ENCODE measurements at places on chromosomes 1 and 21.

GRCh38 chr1:100050139-100050538 lies 80.3 kb downstream of the SLC35A3 start:
- DNase-seq, result no peak

DNA sequence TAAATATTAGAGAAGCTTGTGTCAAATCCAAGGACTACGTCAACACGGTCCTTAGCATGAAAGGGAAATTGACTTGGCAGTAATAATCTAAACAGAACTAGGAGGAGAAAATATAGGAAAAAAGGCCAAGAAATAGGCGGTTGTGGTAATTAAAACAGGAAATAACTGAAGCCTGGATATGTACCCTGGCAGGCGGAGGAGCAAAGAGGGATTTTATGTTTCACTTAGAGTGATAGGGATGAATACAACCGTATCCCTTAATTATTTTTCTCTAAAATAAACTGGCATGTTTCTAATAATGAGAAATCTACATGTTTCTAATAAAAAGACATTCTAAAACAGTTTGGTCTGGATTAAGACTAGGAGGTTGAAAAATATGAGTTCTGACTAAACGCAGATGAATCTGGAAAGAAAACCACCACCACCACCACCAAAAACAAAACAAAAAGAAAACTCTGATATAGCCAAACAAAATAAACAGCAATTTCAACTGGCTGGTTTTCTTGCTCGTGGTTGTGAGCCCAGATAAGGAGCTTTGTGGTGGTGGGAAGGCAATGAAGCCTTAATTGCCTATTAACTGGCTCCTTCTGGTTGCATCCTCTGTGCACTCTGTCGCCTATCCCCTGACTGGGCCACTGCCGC lies 334.2 kb upstream of the SNX7 start:
- DNase-seq, result no peak

GRCh38 chr1:14648391-14648790 lies 49.9 kb downstream of the KAZN start:
- no peak for DNase-seq

- DNase-seq, result no peak
Measured at GRCh38 chr1:78408192-78408591, 82.6 kb upstream of the PTGFR start.

GRCh38 chr1:164163289-164163849 lies 395.6 kb upstream of the PBX1 start:
- no peak for DNase-seq

DNA sequence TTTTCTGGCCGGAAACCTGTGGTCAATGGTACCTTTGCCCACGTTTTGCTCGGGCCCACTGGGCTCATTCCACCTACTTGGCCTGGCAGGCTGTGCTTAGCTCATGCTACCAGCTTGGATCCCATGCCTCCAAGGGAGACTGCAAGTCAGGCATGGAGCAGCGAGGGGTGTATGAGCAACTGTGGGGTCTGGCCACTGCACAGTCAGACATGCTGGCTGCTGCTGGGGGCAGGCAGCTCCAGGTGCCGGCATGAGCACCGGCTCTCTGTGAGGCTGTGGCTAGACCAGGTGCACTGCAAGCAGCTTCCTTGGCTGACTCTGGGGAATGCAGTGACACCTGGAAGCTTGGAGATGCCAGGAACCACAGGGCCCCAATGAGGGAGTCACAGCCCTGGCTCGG lies 161.1 kb upstream of the DUSP10 start:
- no peak for DNase-seq

GRCh38 chr1:175536369-175536768 lies 207.0 kb downstream of the TNR start:
- DNase-seq, result no peak

GRCh38 chr21:41601573-41602368 lies 93.8 kb upstream of the TMPRSS2 start:
- no peak for DNase-seq

GRCh38 chr1:171513743-171514142 lies 28.4 kb downstream of the PRRC2C start:
- no peak for DNase-seq

GRCh38 chr1:30425046-30425445 lies 298.3 kb downstream of the MATN1 start:
- no peak for DNase-seq

DNA sequence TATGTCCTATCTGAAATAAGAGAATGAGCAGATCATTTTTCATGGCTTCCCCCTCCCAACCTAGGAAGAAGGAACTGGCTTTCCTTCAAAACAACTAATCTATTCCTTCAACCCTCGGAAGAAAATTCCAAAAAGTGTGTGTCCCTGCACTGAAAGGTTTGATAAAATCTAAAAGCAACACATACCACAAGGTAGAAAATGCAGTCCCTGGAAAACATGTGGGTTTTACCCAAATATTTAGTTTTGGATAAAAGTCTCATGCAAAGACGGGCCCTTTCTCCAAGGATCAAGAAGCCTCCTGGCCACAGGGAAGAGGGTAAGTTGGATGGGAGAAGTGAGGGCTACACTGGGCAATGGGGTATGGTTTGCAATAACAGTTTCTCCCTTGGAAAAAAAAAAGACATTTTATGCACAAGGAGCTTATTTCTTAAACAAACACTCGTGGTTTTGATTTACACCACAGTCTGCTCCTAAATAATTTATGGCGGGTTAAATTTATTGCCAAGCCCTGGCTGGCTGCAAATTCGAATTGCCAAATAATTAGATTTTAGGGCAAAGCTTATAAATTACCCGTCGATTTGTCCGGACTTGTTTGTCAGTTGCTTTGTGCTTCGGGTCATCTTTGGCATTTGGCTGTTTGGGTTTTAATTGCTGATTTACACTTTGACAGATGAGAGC lies 28.9 kb downstream of the ERI3 start:
- no peak for DNase-seq

GRCh38 chr1:159076438-159077119 lies at the start of gene AIM2:
Gene AIM2 (minus strand): TSS chr1:159076766. CDS start chr1:159073499, 3,267 bp downstream.
- DNase-seq, result no peak

DNA sequence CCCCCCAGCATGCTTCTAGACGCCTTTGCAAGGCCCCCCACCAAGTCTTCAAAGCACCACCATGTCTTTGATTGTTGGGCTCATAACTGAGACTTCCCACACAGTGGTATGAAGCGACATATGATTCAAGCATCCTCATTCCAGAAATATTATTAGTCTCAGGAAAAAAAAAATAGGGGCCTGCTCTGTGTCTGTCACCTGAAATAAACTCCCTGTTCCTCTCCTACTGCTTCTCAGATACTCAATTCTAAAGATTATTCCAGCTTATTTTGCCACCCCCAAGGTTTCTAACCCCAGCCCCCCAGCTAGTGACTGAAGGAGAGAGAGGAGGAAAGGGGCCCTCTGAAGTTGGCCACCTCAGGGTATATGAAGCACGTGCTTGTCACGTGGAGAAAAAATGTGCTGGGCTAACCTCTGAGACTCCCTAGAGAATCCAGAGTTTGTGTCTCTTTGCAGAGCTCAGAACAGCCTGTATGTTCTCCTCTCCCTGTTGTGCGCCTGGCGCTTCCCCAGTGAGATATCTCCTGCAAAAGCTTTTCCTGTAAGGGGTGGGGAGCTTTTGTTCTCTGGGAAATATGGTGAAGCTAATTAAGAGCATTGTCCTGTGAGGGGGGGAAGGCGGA lies 35.9 kb upstream of the RASAL2 start:
- DNase-seq, result no peak

DNA sequence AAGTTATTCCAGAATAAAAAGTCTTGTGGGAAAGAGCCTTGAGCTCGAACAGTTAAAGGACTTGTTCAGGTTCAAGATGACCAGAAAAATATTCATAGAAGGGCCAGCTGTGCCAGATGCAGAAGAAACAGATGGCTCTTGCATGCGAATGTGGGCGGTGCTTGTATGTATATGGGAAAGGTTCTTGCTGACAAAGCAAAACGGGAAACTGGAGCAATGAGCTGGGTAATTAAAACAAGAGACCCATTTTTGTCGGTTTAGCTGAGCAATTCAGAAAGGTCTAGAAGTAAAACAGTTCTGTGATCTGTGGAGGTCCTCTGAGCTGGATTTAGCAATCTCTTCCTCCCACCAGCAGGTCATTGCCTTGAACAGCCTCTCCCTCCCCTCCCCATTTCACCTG lies 107.2 kb upstream of the MARK1 start:
- DNase-seq, result no peak

GRCh38 chr21:46148106-46148505 lies 7.3 kb downstream of the FTCD start:
- no peak for DNase-seq

- DNase-seq, result no peak
Measured at GRCh38 chr1:77594366-77595112, 87.9 kb downstream of the ZZZ3 start.

- DNase-seq, result no peak
Measured at GRCh38 chr1:178055093-178055492, 38.8 kb upstream of the RASAL2 start.

GRCh38 chr1:7152655-7153054 lies 367.4 kb downstream of the CAMTA1 start:
- no peak for DNase-seq

DNA sequence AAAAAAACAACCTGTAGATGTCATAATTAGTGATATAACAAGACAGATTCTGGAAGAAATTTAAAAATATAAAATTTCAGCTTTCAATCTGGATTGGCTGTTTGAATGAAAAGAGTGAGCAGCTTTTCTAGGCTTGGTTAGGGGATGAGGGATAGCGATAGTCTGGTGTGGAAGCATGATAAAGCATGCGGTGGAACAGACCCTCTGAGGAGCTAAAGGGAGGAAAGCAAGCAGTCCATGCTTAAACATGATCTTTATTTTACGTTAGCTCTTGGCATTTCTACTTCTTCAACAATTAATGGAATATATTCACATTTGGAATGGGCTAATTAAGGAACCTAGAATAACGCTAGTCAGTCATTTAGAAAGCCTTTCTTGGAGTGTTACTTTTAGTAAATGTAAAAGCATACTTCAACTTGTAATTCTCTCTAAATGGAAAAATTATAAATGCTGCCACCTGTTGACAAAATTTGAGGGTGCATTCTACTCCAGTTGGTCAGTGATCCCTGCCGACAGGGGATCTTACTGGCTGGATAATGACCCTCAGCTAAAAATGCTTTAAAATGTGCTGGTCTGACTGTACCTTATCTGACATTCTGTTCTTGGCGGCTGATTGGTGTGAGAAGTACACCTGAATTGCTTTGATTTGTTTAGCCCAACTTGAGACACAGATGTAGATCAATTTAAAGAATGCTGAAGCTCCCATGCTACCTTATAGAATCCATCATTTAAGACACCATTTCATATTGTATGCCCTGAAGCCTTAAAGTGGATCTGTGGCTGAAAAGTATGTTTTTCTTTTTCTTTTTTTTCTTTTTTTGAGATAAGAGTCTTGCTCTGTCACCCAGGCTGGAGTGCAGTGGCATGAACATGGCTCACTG lies 61.2 kb downstream of the AK4 start:
- no peak for DNase-seq

GRCh38 chr1:119442756-119443155 lies 27.8 kb downstream of the HSD3B2 start:
- DNase-seq, result no peak

DNA sequence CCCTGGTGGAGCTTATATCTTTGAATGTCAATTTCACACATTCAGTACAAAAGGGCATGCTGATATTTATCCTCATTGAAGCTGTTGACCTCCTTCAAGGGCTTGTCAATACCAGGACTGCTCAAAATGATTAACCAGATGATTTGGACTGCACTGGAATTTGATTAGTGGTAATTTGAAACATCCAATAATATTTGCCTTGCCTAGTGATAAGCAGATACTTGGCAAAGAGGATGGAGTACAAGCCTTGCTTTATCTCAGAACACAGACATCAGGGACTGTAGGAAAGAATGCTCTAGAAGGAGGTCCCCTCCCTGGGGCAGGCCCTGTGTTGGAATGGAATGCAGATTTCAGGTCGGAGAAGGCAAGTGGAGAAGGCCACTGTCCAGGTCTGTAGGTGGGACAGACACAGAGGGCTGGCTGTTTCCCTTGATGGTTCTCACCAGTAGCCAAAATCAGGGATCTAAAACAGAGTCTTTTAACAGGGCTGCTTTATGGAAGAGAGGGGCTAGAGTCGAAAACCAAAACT lies 64.8 kb upstream of the ZNF648 start:
- no peak for DNase-seq

- no peak for DNase-seq
Measured at GRCh38 chr1:115158181-115158580, 68.9 kb upstream of the TSPAN2 start.

DNA sequence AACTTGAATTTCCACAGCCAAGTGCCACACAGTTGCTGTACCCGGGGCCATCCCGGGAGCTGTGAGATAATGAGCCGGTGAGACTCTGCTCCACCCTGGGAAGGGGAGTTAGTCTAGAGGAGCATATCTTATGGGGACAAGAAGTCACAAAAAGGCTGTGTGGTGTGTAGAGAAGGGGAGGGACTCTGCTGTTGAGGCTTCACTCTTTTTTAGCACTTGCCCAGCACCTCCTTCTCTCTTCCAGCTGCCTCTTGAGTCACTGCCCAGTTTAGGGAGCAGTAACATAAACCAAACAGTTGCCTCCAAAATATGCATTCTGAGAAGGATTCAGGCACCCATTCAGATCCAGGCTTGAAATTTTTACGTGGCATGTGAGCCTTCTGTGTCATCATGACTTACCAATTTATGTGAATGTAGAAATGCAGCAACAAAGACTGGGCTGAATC lies 744 bp upstream of the WDR26 start:
- no peak for DNase-seq

DNA sequence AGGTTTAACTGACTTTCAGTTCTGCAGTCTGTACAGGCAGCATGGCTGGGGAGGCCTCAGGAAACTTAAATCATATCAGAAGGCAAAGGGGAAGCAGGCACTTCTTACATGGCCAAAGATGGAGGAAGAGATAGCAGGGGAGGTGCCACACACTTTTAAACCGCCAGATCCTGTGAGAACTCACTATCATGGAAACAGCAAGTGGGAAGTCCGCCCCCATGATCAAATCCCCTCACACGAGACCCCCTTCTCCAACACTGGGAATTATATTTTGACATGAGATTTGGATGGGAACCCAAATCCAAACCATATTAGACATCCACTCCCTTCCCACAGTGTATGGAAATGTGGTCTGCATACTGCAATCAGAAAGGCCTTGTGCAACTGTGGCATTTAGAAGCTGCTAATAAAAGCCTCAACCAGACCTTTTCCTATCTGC lies 148.2 kb downstream of the FCRL5 start:
- no peak for DNase-seq

GRCh38 chr1:111448482-111448917 lies 556 bp downstream of the WDR77 start:
- DNase-seq, result no peak

DNA sequence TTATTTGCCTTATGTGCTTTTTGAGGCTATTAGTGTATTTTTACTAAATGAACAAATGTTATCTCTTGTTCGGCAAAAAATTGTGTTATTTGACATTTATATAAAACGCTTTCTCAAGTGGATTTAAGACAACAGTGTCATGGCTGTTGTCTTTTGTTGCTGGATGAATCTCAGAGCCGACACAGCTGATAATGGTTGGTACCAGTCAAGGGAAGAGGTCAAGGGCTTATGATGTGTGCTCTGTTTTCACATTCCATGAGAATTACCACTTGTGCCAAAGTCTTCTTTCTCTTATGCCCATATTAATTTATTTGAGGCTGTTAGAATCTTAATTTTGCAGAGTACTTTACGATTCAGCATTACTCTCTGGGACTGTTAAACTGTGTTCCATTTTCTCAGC lies 17.9 kb upstream of the CD101 start:
- no peak for DNase-seq

GRCh38 chr1:56457756-56458375 lies 121.5 kb downstream of the PLPP3 start:
- DNase-seq, result no peak

GRCh38 chr1:187527346-187527745 lies 698.6 kb downstream of the PLA2G4A start:
- no peak for DNase-seq
